Hindlimb muscle (tissue), 1 donor: ENCODE measurements at places on chromosomes 16 and 17. TPM values are rescaled to one million over a fixed set of nuclear protein-coding genes. Genes with fewer than 3 reads are reported as not detected.

RNF222 gene
- polyA plus RNA-seq: 0.09 TPM

TMC8 gene
- 3.7 TPM for polyA plus RNA-seq

SNAI3 gene
- 6.4 TPM for polyA plus RNA-seq

CES1 gene
- 0.32 TPM for polyA plus RNA-seq

WSB1 gene
- 188 TPM for polyA plus RNA-seq

C17orf100 gene
- polyA plus RNA-seq: 3.6 TPM
